Esophagus mucosa (tissue), 1 donor: ENCODE measurements at places on chromosomes 2 and 18.

DNA sequence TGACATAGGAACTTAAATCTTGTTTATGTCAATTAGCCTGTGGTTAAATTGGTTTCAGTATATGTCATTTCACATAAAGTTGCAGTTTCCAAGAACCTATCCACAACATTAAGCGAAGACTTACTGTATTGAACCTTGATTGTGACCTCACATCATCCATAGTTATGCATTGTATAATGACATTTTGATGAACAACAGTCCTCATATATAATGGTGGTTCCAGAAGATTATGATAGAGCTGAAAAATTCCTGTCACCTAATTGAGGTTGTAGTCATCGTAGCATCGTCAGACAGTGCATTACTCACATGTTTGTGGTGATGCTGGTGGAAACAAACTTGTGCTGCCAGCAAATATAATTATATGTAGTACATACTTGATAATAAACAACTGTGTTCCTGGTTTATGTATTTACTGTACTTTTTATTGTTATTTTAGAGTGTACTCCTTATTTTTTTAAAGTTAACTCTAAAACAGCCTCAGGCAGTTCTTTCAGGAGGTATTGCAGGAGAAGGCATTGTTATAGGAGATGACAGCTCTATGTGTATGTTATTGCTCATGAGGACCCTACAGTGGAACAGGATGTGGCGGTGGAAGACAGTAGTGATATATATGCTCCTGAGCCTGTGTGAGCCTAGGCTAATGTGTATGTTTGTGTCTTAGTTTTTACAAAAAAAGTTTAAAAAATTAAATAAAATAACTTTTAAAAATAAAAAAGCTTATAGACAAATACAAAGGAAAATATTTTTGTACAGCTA is 56.6 kb downstream of the UBE2E3 start:
- ATAC-seq: peak; percentile 55

DNA sequence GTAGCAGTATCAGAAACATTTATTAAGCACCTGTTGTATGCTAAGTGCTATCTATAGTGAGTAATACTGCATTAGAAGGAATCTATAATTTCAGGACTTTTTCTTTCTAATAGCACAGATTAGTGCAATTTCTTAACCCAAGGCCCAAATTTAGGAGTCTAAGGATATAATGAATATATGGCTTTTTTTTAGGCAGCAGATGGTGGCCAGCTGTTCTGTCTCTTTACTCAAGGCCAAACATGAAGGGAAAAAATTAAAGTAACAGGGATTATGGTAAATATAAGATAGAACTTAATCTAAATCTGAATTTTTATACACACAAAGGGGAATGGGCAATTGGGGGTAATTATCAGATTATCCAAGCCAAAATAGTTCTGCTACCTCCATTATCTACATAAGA is 230.6 kb upstream of the SP5 start:
- no peak for ATAC-seq

DNA sequence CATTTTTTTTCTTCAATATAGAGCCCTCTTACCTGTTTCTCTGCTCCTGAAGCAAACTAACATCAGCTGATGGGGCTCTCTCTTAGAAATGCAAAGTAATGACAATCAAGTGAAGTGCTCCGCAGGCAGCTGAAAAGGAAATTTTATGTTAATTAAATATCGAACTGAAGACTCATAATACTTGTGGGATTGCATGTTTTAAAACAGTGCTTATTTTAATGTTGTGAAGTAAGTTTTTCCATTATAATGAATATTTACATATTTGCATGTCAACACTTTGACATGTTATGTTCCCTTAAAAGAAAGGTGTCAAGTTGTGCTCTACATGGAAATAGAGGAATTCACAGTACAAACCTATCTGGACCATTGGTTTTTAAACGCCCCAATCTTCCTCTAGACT is 97.1 kb downstream of the EML6 start:
- no peak for ATAC-seq

DNA sequence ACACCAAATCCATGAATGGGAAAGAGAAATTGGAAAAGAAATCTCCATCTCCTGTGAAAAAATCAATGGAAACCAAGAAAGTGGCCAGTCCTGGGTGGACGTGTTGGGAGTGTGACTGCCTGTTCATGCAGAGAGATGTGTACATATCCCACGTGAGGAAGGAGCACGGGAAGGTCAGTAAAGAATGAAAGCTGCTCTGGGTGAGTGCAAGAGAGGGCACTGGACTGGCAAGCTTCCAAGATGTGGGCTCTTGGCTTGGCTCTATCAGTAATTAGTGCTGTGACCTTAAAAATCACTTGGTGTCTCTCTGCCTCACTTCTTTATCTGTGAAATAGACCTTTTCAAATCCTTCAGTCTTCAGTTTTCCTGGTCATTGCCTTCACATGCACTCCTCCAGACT is 89.0 kb downstream of the ZNF532 start:
- ATAC-seq: no peak

- peak; percentile 55 for ATAC-seq
These were observed 306.7 kb upstream of the CCDC68 start for GRCh38 chr18:55265984-55266383.

GRCh38 chr18:500632-501405 is at the start of gene COLEC12:
Gene COLEC12 (minus strand): TSS chr18:500701. CDS start chr18:500514, 187 bp downstream.
- ATAC-seq: peak; percentile 24

GRCh38 chr2:200469708-200470211 is 40.1 kb downstream of the KCTD18 start:
- no peak for ATAC-seq

DNA sequence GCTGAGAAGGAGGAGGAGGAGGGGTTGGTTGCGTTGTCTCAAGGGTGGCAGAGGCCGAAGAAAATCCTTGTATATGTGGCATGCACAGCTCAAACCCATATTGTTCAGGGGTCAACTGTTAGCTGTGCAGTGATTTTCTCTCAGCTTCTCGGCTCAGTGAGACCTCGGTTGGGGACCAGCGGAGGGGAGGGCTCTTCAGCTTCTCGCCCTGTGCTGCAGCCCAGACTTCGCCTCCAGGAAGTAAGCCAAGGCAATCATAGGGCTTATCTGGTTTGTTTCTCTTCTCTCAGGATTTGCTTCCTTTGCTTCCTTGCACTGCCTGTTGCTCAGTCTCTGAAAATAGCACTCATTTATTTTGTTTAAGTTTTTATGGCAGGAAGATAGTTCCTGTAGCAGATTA is 85.5 kb downstream of the SOWAHC start:
- ATAC-seq: no peak

DNA sequence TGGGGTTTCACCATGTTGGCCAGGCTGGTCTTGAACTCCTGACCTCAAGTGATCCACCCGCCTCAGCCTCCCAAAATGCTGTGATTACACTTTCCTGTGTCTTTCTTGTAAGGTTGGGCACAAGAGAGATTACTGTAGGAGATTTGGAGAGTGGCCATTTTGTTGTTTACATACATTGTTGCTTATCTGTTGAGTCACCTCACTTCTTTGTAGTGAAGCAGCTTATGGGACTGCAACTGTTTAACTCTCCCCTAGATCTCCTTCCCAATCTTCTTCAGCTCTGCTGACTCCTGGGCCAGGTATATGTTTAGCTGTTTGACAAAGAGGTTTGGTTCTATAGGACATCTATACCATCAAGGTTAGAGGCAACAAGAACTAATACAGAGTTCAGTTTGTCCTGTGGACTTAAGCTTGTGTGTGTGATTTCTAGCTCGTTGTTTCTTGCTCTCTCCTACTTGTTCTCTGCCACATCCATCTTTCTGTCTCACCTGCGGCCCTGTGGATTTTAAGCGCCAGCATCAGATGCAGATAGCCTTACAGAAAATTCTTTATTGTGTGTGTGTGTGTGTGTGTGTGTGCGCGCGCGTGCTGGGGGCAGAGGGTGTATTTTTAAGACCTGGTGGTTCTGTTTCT is 95.4 kb downstream of the HAUS1 start:
- peak; percentile 85 for ATAC-seq

GRCh38 chr2:205726506-205726905 is 44.2 kb downstream of the NRP2 start:
- ATAC-seq: no peak

DNA sequence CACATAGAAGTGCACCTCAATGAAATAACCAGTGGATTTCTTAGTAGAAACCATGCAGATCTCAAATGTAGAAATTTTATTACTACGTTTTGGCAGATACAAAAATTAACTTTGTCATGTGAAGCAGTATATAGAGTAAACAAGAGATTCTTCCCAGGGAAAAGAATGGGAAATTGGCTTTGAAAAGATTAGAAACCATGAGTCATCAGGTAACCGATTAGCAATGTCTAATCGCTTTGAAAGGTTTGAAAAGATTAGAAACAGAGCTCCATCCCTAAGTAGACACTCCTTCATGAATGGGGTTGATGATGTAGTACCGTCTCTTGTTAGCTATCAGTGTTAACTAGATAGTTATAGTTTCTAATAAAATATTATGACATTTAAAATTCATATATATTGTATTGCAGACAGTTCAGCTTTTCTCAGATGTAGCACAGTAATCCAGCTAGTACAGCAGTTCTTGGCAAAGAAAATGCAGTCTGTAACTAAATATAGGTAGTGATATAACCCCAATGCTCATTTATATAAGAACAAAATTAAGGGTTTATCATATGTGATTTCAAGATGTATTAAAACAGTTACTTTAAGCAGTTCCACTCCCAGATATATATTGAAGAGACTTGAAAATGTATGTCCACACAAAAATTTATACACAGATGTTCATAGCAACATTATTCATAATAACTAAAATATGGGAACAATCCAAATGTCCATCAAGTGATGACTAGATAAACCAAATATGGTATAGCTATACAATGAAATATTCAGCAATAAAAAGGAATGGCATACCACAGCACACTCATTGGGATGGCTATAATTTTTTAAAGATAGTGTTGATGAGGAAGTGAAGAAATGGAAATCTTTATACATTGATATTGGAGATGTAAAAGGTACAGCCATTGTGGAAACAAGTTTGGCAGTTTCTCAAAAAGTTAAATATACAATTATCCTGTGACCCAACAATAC is 113.9 kb downstream of the PTPN4 start:
- ATAC-seq: no peak

DNA sequence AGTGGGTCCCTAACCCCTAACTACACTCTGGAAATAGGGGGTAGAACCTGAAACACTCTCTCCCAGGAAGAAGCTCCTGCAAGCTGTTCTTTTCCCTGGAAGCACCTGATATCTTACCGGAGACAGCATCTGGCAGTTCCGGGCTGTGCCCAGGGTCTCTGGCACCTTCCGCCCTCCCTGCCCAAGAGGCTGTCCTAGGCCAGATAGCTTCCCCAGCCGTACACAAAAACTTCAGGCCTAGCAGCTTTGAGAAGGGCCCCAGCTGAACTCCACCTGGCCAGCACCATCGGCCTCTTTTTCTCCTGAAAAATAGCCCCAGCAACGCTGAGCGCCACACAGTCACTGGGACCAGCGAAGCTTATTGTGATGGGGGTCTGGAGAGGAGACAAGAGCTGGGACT is 9.7 kb downstream of the OSR1 start:
- ATAC-seq: no peak

DNA sequence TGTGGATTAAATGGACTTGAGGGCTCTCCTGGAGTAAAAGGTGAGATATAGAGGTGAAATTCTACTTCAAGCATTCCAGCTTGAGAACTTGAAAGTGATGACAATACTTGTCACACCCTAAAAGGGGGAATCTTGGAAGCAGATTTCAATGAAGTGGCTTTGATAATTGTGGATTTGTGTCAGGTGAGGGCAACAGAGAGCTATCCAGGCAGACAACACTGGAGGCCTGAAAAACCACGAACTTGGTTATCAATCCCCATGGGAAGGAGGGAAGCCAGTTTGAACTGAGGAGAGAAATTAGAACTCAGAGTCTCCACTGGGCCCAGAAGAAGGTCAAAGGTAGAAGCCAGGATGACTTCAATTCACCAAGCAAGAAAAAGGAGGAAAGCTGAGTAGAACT is 263.9 kb downstream of the FIGN start:
- no peak for ATAC-seq

DNA sequence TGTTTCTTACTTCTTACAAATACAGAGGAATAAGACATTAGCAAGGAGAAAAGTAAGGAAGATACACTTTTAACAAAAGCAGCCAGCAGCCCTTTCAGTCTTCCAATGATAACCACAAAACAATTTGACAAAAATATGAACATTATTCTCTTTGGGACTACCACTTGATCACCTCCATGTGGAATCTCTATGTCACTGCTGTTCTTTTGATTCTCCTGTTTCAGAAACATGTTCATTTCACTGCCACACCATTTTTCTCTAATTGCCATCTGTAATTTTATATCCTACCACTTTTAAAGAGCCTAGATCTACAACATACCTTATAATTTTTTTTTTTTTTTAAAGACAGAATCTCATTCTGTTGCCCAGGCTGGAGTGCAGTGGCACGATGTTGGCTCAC is 10.9 kb downstream of the INO80D start:
- no peak for ATAC-seq

DNA sequence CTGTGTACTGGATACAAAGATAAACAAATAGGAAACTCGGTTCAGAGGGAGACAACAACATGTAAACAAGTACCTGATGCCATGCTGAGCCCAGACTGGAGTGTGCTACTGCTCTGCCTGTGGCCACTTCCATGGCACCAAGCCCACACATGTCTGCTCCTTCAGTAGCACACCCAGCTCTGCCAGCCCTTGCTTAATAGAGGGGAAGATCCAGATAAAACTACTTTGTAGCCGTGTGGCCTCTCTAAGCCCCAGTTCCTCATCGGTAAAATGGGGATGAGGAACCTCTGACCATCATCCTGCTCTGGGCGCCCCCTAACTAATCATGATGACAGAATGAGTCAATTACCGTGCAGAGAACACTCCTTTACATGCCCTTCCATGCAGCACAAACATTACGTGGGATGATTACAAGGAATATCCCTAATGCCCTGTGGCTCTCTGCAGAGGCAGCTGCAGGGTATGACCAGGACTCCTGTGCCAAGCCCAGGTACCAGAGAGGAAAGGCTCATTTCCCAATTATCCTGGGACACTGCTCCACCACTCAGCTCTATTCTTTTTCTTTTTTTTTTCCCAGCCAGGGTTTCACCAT is 34.9 kb downstream of the DNMT3A start:
- ATAC-seq: peak; percentile 18

DNA sequence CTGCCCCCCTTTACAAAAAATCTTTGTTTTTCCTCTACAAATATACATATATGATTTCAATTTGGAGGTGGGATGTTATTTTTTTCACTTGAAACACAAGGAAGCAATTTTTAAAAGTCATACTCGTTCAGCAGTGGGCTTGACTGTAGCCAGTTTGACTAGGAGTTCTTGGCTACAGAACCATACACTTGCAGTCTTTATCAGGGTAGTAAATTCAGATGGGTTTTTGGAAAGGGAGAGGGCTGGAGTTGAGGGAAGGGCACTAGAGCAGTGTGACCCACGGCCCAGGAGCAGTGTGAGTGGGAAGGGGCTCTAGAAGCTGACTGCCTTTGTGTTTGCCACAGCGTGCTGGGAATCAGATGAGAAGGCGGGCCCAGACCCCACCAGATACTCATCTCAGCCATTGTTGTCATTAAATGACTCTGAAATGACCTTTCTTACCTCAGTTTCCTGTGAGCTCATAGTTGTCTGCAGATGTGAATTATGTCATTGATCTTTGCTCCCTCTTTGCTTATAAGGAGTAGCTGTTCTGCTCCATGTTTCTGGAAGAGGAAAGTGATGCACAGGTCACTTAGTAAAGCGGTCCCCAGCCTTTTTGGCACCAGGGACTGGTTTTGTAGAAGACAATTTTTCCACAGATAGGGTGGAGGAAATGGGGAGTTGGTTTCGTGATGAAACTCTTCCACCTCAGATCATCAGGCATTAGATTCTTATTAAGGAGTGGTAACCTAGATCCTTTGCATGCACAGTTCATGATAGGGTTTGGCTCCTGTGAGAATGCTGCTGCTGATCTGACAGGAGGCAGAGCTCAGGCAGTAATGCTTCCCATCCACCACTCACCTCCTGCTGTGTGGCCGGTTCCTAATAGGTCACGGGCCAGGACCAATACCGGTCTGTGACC is 116.8 kb downstream of the SPTBN1 start:
- no peak for ATAC-seq
